ENCODE measurements at places on chromosomes 4 and X.

DNA sequence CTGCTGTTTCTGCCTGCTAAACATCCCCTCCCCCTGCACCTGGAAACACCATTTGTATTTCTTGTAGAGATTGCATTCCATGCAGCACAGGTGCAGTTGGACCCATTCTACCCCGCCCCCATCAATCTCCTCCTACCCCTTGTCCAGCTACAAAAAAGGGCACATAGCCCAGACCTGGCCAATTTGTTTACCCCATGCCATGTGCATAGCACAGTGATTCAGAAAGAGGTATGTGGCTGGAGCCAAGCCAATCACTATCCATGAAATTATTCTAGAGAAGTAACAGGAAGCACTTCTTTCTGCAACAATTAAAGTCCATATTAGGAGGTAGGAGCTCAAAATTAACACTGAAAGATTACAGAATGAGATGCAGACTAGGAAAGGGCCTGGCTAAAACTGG is 20.2 kb upstream of the TMEM184C start:
- DNase-seq, result no peak

DNA sequence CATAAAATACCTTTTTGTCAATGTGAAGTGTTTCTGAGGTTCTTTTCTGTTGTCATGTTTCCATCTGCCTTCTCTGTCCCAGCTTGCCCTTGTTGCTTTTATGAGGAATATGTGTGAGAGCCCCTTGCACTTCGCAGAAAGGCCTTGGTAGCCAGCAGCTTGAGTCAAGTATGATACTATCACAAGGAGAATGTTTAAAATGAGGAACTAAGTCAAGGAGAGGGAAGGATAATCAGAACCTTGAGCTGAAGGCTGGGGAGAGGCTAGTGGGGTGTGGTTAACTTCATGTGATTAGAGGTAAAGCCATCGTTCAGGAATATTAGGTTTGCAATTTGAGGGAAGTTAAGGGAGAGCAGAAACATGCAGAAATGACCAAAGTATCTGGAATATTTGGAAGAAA is 12.7 kb downstream of the PGK1 start:
- DNase-seq, result no peak

DNA sequence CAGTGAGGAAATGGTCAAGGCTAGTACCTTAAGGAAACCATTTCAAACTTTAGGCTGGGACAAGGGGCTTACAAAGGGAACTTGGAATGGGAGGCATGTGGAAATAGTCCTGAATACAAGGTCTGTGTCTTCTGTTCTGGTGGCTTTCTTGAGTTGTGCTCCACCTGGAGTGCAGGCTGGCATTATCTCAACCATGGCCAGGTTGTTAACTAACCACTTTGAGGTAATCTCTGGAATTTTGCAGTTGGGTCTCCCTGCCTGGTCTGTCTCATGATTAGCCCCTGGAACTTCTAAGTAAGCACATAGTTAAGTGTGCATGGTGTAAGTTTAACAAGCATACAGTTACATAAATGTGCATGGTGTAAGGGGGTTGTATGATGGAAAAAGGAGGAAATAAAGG is 77.5 kb downstream of the PCDH18 start:
- DNase-seq, result no peak

DNA sequence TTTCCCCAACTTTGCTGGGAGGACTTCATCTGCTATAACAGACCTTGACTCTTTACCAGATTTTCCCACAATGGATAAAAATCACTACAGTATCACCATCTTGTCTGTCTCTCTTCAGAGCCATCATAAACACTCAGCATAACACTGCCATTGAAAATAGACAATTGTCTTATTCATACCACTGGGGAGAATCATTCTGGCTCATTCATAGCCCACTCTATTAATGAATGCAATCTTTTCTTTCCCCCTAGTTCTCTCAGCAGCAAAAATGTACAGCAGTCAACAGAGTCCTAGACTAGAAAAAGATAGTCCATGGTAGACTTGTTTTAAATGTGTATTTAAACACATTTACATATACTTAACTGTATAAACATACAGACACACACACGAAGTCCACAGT is 19.2 kb downstream of the SLC9A7 start:
- DNase-seq, result no peak

- DNase-seq, result no peak
Observed at GRCh38 chr4:94833394-94833793, 75.6 kb downstream of the BMPR1B start.

DNA sequence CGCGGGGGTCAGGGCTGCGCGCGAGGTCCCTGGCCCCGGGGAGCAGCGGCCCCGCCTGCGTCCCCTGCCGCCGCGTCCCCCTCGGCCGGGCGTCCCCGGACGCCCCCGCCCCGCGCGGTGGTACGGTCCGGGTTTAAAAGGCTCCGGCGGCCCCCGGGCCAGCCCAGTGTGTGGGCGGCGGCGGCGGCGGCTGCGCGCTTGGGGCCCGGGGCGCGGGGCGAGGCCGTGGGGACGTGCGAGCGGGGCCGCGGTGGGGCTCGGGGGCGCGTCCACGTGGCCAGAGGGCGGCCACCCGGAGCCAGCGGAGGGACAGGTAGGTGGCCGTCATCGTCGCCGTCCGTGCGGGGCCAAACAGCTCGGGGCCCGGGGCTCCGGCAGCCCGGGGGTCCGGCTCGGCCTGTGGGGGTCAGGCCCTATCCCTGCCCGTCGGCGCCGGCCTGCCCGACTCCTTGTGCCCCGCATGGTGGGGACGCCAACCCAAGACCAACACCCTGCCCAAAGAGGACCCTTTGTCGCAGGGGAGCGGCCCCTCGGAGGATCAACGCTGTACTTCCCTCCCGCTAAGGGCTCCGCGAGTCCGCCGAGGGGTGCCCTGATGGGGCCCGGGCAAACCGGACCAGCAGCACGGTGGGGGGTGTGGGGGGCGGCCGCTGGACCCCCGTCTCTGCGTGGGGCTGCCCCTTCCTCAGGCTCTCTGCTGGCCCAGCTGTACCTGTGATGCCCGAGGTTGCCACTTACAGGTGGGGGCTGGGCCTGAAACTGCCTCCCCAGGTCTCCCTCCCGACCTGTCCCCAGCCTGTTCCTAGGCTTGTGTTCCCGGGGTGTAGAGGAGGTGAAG is at the start of gene PLXNA3:
TSS of gene PLXNA3 (plus strand) at position 166 of the 838 bp plus-strand sequence. CDS start 1,903 bp downstream, outside the sequence.
- DNase-seq, result peak; percentile 38

DNA sequence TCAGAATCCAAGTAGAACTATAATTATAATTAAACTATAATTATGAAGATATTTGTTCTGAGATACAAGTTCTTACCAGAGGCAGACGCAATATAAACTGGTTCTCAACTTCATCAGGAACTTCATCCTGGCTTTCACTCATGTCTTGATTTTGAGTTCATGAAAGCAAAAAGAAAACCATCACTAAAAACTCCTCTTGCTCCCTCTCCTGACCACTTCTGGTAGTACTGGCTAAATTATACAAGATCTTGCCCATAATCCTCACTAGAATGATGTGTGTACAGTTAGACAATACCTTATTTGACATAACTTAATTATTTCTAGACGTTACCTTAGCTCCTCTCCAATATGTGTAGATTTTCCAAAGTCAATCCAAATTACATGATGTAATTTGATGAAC is 3.7 kb downstream of the TAF7L start:
- no peak for DNase-seq

DNA sequence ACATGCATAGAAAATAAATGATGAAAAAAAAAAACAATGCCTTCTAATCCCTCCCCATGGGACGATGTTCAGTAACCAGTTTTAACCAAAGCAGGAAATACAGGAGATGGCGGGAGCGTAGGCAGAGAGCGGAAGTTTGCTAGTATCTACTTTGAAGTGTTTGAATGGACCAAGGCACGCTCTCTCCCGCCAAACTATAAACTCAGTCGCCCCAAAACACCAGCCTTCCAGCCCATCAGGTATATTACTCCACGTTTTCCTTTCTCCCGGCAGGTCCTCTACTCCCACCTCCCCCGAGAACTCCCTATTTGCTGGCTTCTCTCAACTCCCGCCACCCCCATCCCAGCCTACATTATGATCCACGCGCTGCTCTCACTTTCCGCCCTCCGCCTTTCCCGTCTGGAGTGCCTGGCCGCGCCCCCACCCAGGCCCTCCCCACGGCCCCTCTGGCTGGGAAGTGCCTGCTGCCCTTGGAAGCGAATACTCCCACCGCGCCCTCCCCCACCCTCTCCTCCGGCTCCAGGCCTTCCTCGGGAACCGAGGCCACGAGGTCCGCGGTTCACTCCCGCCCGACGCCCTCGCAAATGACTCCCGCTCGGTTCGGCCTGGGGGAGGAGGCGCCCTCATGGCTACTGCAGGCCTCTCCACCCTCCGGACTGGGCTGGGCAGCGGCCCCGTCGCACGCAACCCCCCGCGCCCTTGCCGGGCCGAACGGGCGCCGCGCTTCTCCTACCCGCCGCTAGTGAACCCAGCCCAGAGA is 723 bp downstream of the DHX15 start:
- peak; percentile 9 for DNase-seq

GRCh38 chr4:83065266-83065665 is 30.3 kb downstream of the COPS4 start:
- DNase-seq, result no peak

GRCh38 chr4:99723612-99724011 is 66.0 kb upstream of the C4orf54 start:
- DNase-seq, result no peak

DNA sequence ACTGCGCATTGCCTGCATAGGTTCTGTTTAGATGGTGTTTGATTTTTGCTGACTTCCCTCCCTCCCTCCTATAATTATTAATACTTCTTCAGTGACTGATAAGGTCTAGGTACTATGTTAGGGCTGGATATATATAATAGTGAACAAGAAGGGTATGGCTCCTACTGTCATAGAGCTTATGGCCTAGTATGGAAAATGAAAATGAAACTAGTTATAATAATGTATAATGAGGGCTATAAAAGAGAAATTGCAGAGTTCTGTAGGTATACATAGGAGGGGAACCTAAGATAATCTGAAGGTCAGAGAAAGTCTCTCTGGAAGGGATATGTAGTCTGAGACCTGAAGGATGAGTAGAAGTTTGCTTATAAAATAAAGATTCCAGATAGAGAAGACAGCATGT is 102.1 kb downstream of the DCK start:
- DNase-seq, result no peak

- no peak for DNase-seq
Observed at GRCh38 chr4:172898715-172899114, 269.9 kb upstream of the GALNT7 start.

GRCh38 chr4:146368209-146368608 is 153.5 kb downstream of the SLC10A7 start:
- DNase-seq, result no peak

GRCh38 chr4:41359836-41360213 is 103.1 kb downstream of the UCHL1 start:
- DNase-seq, result no peak

- no peak for DNase-seq
Observed at GRCh38 chrX:38055170-38055847, 49.0 kb downstream of the SYTL5 start.

DNA sequence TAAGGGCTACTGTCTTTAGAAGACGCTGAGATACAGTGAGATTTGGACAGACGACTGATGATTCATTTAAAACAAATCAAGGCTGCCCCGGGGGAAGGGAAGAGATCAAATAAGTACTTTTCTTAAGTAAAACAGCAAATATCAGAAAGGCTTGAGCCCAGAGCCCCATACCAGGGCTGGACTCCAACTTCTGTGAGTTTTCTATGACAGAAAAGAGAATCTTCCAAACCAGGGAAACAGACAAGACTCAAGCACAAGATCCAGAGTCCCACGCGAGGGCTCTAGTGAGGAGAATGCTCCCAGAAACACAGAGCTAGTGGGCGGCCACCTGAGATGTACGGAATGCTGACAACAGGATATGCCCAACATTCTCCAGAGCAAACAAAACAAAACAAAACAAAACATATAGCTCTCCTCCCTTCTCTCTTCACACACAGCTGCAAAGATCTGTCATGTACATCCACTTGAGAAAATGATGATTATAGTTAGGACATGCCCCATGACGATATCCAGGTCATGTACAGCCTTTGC is 13.1 kb downstream of the ACSL1 start:
- no peak for DNase-seq

DNA sequence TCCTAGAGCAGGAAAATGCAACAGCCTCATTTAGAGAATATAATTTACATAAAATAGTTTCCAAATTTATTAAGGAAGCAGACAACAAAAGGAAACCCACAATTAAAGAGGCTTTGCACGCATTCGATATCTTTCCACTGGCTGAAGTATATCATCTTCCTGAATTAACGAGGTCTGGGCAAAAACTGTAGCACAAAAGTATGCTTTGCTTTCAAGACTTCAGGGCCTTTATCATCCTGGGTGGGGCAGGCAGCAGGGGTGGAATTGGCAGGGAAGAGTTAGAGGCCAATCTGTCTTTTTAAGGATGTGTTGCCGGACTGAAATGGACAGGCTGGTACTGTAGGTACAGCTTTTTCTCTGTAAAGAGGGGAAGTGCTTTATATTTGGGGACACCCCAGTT is 17.0 kb upstream of the STX18 start:
- DNase-seq, result no peak

DNA sequence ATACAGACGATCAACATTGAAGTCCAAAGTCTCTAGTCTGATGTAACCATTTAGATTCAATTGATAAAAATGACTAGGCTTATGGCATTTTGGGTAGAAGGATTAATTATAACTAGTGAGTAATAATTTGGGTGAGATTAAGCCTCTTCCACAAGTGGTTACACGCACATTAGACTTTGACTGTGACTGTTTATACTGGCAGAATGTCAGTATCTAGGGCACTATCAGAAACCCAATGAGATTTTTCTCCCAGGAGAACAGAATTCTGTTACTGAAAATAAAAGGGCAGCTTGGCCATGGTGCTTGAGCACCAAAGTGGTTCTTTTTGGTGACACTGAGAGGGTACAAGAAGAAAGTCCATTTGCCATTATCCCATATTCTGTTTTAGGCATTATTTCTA is 3.3 kb downstream of the PLS3 start:
- no peak for DNase-seq

GRCh38 chr4:129246910-129247461 is 151.0 kb downstream of the C4orf33 start:
- no peak for DNase-seq

DNA sequence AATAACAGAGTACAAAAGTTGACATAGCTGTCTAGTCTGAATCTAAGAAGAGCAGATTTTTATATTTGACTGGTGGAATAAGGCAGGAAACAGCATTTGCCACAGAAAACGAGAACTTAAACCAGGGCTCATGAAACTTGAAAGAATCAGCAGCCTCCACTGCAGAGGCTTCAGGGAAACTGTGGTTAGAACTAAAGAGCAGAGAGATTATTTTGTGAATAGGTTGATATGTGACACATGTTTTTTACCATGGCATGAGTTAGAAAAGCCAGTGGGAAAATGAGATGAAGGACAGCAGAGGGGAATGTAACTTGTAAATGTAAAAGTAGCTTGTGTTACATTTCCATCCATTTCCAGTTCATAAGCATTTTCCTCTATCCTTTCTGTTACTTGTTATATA is 63.7 kb upstream of the CAMK2D start:
- DNase-seq, result peak; percentile 5

GRCh38 chr4:6471307-6472007 is 957 bp downstream of the PPP2R2C start:
- DNase-seq, result no peak

DNA sequence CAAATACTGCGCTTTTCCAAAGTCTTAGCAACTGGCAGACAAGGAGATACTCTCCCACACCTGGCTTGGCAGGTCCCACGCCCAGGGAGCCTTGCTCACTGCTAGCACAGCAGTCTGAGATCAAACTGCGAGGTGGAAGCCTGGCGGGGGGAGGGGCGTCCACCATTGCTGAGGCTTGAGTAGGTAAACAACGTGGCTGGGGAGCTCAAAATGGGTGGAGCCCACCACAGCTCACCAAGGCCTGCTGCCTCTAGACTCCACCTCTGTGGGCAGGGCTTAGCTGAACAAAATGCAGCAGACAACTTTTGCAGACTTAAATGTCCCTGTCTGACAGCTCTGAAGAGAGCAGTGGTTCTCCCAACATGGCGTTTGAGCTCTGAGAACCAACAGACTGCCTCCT is 23.0 kb upstream of the NFKB1 start:
- DNase-seq, result no peak

- DNase-seq, result no peak
Observed at GRCh38 chr4:4416981-4417380, 30.1 kb downstream of the NSG1 start.

All from T-cell (primary cell).